ENCODE measurements at places on chromosomes 6 and 20.

GRCh38 chr6:7140631-7141378 lies 33.0 kb downstream of the RREB1 start:
- DNase-seq = peak; percentile 21

- DNase-seq = no peak
Measured at GRCh38 chr6:158290040-158290439, 22.2 kb upstream of the TULP4 start.

GRCh38 chr6:164528539-164528938 lies 780.9 kb downstream of the C6orf118 start:
- DNase-seq = no peak

- no peak for DNase-seq
Measured at GRCh38 chr6:153729189-153729588, 309.9 kb upstream of the OPRM1 start.

DNA sequence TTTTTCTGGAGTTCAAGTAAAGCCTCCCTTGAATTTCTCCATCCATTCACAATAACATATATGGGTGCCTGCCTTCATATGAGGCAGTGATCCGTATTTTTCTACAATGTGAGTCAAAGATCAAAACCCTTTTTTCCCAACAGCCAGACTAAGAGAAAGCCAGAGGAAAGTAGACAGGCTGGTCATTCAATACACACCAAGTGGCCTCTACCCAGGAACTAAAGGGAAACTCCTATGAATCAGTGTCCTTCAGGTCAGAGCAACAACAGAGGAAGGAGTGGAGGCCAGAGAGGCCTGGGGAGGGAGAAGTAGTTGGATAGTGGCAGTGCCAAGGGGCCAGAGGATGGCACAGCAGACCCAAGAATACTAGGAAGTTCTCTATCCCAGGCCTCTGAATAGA lies 23.8 kb downstream of the SIM1 start:
- DNase-seq = no peak

DNA sequence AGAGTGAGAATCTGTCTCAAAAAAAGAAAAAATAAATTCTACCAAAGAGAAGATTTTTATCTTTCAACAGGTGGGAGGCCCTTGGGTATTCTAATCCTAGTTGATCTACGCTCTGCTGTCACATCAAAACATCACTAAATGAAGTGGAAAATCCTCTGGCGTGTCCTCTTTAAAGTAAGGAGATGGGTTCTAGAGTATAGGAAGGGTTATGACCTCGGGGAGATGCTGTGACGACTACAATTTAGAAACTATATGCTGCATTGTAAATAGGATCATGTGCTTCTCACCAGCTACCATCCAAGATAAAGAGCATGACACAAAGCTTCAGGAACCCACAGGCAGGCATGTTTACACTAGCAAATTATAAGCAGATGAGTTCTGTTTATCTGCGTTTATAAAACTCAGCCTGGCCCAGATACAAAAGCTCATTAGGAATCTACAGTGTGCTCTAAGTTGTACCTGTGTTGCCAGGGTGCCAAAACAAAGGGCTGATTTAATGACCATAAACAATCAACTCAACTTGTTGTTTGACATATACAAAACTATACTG lies 197.1 kb upstream of the PLN start:
- DNase-seq = no peak

- no peak for DNase-seq
Measured at GRCh38 chr6:56842686-56843475, 112.0 kb upstream of the BEND6 start.

GRCh38 chr6:5781019-5781418 lies 225.7 kb downstream of the NRN1 start:
- DNase-seq = no peak

- DNase-seq = no peak
Measured at GRCh38 chr6:131966443-131966842, 15.3 kb upstream of the CCN2 start.

DNA sequence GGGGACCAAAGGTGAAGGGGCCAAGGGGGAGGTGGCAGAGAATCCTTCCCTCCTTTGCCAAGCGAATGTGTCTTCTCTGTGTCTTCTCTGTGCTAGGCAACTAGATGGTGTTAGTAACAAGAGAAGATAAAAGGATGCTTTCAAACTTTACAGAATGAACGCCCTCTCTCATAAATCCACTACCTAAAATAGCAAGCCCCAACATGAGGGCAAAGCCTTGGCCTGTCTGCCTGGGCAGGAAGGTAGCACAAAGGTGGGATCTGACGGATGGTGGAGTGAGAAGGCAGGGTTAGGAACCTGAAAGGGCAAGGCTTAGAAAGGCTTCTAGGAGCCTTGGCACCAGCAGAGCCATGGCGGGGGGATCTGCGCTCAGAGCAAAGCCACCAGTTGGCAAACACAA lies 13.6 kb upstream of the TGM3 start:
- no peak for DNase-seq

- no peak for DNase-seq
Measured at GRCh38 chr6:17640477-17640917, 40.4 kb downstream of the FAM8A1 start.

GRCh38 chr6:12060780-12061609 lies 48.9 kb downstream of the HIVEP1 start:
- DNase-seq = no peak

Measured in NCI-H1092 (cell line).